ENCODE measurements at places on chromosomes 6 and 20.

GRCh38 chr6:64146876-64147275 is 511.3 kb downstream of the PHF3 start:
- DNase-seq: no peak

DNA sequence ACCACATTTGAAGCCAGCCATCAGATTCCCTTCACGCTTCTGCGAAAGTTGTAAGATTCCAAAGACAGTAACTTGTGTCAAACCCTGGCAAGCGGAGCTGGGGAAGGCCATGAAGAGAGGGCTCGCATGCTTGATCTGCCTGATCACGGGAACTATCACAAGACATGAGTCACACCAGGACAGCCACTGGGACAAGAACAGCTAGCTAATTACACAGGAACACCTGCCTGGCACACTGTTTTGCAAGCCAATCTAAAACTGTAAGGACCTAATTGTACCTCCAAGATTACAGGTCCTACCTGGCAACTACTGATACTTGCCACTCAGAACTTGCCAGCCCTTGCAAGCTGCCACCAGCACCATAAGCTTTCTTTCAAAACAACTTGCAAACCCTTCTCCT is 289.3 kb downstream of the KIF16B start:
- no peak for DNase-seq

DNA sequence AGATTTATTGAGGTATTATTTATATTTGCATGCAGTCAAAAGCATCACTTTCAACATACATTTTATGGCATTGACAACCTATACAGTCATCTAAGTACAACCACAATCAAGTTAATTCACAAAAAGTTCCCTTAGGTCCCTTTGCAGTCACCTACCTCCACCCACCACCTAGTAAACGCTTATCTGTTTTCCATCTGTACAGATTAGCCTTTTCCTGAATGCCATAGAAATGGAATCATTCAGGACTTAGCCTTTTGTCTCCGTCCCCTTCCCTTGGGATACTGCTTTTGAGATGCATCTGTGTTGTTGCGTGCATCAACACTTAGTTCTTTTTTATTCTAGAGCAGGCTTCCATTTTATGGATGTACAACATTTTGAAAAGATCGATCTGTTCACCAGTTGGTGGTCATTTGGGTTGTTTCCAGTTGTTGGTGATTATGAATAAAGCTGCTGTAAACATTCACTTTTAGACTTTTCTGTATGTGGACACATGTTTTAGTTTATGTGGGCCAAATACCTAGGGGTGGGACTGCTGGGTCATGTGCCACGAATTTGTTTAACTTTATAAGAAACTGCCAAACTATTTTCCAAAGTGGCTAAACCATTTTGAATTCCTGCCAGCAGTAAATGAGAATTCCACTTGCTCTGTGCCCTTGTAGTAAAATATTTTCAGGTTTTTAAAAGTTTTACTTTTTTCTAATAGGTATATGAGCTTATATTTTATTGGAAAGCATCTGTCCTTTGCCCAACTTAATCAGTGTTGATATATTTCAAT is 17.6 kb upstream of the IFNGR1 start:
- DNase-seq: no peak

GRCh38 chr6:137705160-137706082 is 161.6 kb upstream of the TNFAIP3 start:
- DNase-seq: peak; percentile 87

DNA sequence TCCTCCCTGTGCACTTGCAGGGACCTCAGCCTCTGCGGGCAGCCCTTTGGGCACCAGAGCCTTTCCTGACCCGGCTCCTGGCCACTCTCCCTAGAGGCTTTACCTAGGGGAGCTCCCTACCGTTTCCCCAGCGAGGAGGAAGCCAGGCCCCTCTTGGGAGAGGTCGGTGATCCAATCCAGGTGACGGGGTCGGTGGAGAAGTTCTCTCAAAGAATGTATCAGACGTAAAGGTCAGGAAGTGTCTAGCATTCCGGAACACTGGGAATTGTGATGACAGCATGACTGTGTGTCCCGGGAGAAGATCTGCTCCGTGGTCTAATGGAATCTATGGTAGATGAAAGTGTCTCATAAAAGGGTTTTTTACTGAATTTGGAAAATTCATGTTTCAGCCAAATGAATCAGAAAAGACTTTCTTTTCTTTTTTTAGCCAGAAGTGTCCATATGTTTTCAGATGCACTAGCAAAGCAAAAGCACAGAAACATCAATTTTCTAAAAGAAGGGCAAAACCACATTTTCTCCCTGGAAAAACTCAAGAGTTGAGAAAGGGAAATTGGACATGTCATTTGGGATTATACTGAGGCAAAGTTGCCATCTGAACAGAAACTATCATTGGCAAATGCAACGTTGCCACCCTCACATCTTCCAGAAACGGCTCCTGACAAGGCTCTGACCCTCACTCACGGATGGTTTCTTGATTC is 289.4 kb downstream of the THBS2 start:
- DNase-seq: peak; percentile 42

GRCh38 chr6:152176268-152176667 is 368.8 kb downstream of the ESR1 start:
- no peak for DNase-seq

GRCh38 chr6:24922170-24922569 is 13.6 kb downstream of the RIPOR2 start:
- no peak for DNase-seq

- DNase-seq: peak; percentile 7
Measured at GRCh38 chr6:147983581-147984366, 358.9 kb upstream of the SASH1 start.

GRCh38 chr20:4779616-4780015 is 57.9 kb downstream of the PRND start:
- DNase-seq: no peak

GRCh38 chr6:1381481-1382330 is 7.7 kb upstream of the FOXF2 start:
- DNase-seq: no peak

DNA sequence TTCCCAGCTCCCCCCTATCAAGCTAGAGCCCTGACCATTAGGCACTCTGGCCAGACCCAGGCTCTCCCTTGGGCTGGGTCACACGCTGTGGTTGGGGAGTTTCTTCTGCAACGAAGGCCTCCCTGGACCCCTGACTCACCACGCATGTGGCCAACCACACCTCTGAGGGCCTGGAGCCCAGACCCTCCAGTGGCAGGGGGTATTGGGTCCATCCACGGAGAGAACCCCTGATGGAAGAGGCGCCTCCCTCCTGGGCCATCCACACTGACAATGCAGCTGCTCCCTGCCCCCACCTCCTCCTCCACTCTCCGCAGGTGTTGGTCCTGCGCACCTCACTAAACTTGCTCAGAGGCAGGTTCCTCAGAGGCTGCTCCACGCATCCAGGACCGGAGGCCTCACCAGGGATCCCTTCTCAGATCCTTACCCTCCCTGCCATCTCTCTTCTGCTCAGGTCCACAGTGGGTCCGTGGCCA is 125.4 kb downstream of the RNASET2 start:
- DNase-seq: no peak

DNA sequence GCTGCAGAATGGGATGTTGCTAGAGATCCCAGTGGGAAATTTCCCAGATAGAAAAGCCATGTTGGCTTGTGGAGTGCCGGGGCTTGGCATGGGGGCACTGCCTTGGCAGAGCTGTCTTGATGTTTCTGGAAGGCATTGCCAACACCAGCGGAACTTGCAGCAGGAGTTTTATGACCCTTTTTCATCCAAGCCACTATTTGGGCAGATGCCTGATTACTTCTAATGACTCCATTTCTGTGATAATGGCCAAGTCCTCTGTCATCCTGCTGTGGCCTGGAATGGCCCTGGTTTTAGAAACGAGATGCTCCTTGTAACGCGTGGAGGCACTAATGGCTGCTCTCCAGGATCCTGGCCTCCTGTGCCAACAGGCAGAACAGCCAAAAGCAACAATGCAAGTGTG is 229.0 kb downstream of the ZNF217 start:
- DNase-seq: no peak

- DNase-seq: no peak
Measured at GRCh38 chr20:13996265-13996664, 949 bp downstream of the MACROD2 start.

GRCh38 chr20:19392344-19393130 is 180.1 kb downstream of the SLC24A3 start:
- no peak for DNase-seq

GRCh38 chr6:90295854-90296340 is 746 bp downstream of the BACH2 start:
- DNase-seq: peak; percentile 83

GRCh38 chr20:18943542-18943941 is 130.0 kb downstream of the SCP2D1 start:
- DNase-seq: no peak

GRCh38 chr6:33995309-33996119 is 150.4 kb downstream of the GRM4 start:
- no peak for DNase-seq

GRCh38 chr6:160510199-160510598 is 153.9 kb downstream of the LPA start:
- DNase-seq: peak; percentile 59

DNA sequence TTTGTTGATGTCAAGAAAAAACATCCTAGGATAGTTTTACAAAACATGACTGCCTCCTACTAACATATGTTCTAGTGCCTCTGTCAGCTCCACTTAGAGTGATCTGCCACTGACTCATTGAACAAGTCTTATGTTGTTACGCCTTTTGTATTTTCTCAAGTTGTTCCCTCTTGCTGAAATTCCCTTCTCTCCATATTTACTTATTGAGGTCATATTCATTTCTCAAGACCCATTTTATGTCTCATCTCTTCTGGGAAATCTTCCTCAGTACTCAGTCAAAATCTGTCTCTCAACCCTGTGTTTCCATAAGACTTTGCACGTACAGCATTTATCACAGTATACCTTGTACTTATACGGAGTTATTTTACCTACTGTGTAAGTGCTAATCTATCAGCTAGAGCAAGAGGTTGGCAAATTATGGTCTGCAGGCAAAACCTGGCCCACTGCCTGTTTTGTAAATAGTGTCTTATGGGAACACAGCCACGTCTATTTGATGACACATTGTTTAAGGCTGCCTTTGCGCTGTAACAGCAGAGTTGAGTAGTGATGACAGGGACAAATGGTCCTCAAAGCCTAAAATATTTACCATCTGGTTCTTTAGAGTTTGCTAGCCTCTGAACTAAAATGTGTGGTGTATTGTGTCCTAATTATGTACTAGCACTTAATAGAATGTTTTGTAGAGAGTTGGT is 83.4 kb downstream of the ADGRB3 start:
- DNase-seq: peak; percentile 93

Measured in foreskin fibroblast (primary cell).